ENCODE measurements at places on chromosomes 1 and 21. TPM values are rescaled to one million over a fixed set of nuclear protein-coding genes. Genes with fewer than 3 reads are reported as not detected.

- DNase-seq: no peak
These were observed 231.6 kb downstream of the TPR start for GRCh38 chr1:186143481-186143880.

DNA sequence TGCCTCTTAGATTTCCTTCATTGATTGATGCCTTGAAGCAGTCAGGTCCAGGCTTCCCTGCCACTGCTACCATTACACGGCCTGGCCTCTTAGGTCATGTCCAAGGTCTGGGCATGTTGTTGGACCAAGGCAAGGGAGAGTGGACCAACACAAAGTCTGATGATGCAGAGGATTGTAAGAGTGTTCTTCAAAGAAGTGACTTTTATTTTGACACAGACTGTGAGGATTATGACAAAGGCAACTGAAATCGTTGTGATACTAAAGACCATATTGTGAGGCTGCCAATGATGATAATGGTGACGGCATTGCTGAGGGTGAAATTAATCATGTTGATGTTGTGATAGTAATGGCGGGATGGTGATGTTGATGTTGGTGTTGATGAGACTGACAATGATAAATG is 149.5 kb downstream of the GRIK3 start:
- no peak for DNase-seq

AGBL4 gene
- not detected for total RNA-seq

CLCA1 gene
- not detected for total RNA-seq

MCOLN3 gene
- 21.2 TPM for total RNA-seq

GRCh38 chr1:235571482-235571881 is 67.2 kb upstream of the B3GALNT2 start:
- DNase-seq: no peak

ZNF692 gene
- 9.0 TPM for total RNA-seq

GRCh38 chr1:9652379-9653209 is 1.1 kb downstream of the PIK3CD start:
- DNase-seq: no peak

- peak; percentile 9 for DNase-seq
These were observed at the start of gene TMCO4 for GRCh38 chr1:19799230-19800075. Gene TMCO4 (minus strand): TSS chr1:19799916. CDS start chr1:19780758, 19,158 bp downstream.

DNA sequence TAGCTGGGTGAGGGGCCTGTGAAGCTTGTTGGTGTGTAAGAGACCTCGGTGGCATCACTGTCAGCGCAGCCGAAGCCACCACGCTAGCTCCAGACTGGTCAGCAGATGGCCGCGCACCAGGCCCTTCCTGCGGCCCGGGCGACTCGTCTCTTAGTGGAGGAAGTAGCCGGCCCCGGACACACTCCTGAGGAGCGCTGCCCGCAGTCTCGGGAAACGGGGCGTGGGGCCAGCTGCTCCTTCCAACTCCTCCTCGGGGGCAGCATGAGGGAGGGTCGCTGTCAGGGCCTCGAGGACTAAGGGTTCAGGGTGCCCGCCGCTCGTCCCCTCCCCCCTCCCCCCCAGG is 20.4 kb downstream of the H3-3A start:
- peak; percentile 42 for DNase-seq

DNA sequence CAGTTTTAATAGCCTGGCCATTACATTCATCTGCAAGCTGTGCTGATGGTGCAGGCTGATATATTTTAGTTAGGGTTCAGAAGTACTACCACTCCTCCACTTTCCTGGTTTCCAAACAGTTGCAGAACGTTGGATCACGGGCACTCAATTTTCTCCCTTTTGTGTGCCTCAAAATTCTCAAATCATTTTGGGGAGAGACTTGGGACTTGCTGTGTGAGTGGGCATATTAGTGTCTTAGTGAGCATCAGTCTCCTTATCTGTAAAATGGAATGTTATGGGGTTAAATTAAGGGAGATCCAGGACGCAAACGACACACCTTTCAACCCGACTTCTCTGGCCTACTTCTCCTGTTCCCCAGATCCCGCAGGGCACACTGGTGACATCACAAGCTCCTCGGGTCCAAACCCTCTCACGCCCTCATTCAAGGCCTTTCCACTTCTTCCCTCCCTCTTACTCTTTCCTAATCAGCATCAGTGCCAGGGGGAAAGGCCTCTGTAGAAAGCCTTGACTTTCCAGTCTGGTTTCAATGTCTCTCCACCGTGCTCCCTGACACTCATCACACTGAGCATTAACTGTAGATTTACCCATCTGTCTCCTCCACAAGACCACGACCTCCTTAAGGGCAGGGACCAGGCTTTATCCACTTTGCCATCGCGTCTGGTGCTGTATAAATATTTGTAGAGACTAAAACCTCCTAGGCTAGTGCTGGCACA is 1.2 kb downstream of the PIGP start:
- peak; percentile 57 for DNase-seq

ZSCAN20 gene
- total RNA-seq: 8.0 TPM

MARK1 gene
- total RNA-seq: 9.3 TPM

PTPRC gene
- total RNA-seq: under 0.01 TPM

DNA sequence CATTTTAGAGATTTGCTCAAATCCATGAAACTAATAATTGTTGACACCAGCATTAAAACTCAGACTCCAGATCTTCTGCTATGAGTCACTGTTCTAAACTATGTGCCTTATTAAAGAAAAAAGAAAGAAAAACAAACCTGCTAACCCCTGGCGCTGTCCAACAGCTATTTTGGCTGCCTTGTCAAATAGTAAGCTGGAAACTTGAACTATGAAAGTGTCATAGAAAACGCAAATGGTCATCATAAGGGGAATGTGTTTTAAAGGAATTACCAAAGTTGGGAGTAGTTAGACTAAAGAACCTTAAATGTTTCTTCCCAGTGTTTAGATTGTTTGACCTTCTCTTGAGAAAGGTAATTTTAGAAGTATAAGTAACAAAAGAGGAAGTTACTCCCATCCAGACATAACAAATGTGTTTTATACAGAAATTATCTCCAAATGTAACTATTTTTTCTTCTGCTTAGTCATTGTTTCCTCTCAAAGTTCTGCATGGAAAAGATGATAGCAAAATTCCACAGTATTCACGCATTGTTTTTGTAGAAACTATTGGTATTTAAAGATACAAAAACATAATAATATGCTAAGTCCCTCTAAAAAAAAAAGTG is 272.4 kb downstream of the TPR start:
- DNase-seq: peak; percentile 55

SERTAD4 gene
- total RNA-seq: 0.67 TPM

DNA sequence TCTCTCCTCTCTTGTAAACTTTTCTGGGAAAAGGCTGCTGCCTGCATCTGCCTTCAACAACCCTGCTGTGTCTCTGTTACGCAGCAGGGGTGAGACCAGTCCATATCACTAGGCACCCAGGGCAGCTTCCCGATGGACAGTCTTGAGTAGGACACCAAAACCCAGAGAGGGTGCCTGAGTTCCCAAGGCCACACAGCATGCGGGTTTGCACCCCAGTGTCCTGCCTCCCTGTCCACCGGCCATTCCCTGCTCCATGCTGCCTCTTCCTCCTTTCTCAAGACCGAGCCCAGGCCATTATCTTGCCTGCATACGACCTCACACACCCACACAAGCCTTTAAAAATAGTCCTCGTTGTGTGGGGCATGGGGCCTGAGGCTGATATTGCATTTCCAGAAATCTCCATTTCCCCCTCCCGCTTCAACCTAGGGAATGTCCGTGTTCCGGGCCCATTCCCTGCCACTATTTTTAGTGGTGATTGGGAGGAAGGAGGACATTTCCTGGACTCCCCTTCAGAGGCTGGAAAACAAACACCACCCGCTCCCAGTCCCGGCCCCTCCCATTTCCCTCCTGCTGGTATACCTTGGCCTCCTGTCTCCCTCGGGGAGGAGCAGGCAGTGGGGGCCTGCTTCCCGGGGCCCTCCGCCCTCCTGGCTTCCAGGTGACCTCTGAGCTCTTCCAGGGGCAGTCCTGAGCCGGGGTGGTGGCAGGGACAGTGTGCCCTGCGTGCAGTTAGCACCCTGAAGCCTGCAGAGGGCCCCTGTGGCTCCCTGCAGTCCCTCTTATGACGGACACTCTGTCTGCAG is 132.4 kb upstream of the TMEM51 start:
- no peak for DNase-seq

NES gene
- 49.0 TPM for total RNA-seq

GRCh38 chr1:155078469-155079209 is at the start of gene EFNA3:
Gene EFNA3 (plus strand): TSS chr1:155078837. CDS start chr1:155078942, 105 bp downstream.
- DNase-seq: peak; percentile 48

GRCh38 chr1:55812281-55812680 is 597.1 kb upstream of the USP24 start:
- no peak for DNase-seq

DNA sequence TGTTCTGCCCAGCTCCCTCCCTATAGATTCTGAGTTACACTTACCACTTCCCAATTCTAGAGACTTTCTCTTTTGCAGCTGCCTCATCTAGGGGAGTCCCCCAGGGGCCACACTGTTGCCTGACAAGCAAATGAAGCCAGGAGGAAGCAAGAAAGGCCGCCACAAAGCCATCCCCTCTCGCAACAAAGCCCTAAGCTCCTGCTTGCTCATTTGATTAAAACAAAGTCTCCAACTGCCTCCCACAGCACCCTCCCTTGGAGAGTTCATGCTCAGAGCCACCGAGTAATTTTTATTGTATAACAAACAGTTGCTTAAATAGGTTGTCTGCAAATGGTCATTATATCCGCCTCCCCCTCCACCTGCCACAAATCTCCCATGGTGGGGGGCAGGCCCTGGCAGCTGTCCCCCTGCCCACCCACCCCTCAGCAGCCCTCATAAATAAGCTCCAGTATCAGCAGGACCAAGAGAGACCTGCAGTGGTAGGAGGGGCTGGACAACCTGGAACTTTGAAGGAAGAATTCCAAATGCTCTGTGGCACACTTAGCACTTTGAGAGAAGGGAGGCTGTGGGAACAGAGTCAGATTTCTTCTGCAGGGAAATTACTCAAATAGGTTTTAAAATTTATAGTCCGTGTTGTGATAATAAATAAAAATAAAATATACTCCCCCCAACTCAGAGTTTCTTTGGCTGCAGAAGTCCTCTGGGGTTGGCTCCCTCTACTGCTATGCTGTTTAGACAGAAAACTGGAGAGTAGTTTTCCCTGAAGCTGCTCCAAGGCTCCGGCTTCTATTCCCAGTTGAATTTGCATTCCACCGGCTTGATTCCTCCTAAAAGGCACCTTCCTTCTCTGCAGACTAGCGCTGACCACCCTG is 237.5 kb downstream of the TTLL7 start:
- no peak for DNase-seq

COL24A1 gene
- total RNA-seq: not detected

GRCh38 chr1:205315008-205315618 is 6.4 kb downstream of the NUAK2 start:
- DNase-seq: no peak

DNA sequence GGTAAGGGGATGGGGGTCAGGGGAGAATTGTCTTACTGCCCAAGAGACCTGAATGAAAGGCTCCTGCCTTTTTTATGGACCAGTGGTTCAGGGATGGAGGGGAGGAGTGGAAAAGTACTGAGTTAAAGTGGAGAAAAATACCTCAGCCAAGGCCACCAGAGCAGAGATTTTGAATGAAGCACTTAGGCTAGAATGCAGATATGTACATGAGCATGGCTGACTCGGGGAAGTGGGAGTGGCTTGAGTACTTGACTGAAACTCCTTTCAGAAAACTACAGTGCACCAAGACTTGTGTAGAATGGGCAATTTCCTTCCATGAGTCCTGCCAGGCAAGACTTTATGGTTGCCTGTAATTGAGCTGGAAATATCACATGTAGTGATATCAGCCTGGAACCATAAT is 429.6 kb upstream of the LRRC7 start:
- DNase-seq: no peak

- DNase-seq: no peak
These were observed 183.7 kb upstream of the RRP15 start for GRCh38 chr1:218101409-218101808.

GRCh38 chr1:201418461-201418860 is 3.1 kb downstream of the TNNI1 start:
- no peak for DNase-seq

- DNase-seq: no peak
These were observed 37.6 kb upstream of the LMO4 start for GRCh38 chr1:87291107-87291506.

DNA sequence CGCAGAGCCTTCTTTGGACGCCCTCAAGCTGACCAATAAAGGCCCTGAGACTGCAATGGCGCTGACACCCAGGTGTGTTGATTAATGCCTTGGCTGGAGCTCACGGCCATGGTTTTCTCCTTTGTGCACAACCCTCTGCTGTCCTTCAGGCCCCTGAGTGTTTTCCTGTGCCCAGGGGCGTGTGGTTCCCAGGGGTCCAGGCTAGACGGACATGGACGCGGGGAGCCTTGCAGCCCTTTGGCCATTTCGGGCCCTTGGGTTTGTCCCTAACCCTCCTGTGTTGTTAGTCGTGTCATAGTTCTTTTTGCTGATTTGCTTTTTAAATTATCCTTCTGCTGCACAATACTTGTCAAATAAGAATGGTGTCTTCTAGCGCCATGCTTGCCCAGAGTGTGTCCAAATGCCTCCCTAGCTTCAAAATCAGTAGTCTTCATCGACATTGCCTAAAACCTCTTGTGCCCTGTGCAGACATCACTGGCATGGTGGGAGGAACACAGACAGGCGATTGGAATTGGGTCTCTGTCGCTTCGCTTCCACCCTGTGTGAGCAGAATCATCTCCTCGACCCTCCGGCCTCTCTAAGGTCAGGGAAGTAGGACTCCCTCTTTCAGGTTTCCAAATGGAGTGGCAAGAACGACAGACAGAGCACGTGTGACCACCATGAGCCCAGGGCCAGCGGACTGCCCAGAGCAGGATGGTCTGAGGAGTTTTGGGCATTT is 1.9 kb downstream of the KRTAP10-4 start:
- DNase-seq: no peak

DNA sequence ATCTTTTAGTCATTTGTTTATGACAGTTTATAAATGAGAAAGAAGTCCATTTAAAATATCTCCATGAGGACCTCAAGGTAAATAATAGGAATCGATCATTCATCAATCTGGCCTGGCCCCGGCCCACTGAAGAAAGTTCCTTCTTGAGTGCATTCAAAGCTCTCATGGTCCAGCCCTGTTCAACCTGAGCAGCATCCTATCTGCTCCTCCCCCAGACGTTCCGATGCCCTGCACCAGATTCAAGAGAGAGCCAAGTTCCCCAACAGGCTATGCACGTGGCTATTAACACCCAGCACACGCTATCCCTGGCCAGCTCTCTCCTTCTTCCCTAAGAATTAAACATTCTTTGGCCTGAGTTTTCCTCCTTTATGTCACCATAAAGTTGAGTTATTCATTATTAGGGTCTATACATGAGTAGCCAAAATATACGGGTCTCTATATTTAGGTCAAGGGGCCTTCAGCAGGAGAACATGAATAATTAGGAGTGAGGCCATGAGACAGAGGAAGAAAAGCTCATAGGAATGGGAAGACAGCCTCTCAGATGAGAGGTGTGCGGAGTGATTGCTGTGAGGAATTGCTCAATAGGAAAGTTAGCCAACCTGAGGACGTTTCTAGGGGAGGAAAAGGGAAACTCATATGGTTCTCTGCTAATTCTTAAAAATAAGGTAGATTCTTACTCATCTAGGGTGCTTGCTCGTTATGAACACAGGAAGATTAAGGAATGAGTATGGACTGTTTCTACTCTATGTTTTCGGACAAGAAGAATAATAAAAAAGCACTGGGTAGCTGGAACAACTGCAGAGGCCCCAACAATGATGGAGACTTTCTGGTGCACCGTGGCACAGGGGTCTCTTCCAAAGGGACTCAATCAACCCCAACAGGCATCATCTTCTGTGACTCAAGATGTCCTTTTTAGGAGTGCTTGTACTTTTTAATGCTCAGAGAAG is 23.6 kb downstream of the RUNX1 start:
- no peak for DNase-seq

- no peak for DNase-seq
These were observed 82.6 kb downstream of the NENF start for GRCh38 chr1:212515329-212515760.

Data from mammary epithelial cell (primary cell).